ENCODE measurements at places on chromosomes 2 and 18.

GRCh38 chr2:192245329-192245728 is 50.6 kb upstream of the TMEFF2 start:
- DNase-seq, result no peak

GRCh38 chr18:54872681-54873080 is 44.4 kb downstream of the RAB27B start:
- DNase-seq, result no peak

DNA sequence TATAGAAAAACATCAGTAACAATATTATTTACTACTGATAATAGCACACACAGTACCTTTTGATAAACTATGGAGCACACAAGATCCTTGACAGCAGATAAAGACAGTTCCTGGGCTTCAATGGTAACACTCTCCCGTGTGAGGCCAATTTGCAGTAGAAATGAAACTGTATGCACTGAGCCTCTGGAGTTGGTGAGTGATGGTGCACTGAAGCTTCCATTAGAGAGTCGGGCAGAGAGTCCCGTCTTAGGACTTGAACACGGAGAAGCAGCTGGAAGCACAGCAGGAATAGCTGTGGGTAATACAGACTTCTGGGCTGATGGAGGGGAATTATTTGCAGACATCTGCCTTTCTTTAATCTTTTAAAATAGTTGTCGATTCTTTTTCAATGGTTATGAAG is 8.5 kb downstream of the PRKD3 start:
- DNase-seq, result no peak

GRCh38 chr2:170206805-170207407 is 29.0 kb downstream of the MYO3B start:
- DNase-seq, result no peak

- DNase-seq, result no peak
Measured at GRCh38 chr18:33051407-33051806, 278.6 kb upstream of the KLHL14 start.

GRCh38 chr2:238847841-238848690 is at the start of gene TWIST2:
Gene TWIST2, plus strand, starts transcription at chr2:238848085. Its CDS starts 131 bp downstream, at chr2:238848216.
- DNase-seq, result peak; percentile 77

Measured in ACHN (cell line).